Bronchial epithelial cell (primary cell): ENCODE measurements at places on chromosomes 5 and 9.
A peak's percentile ranks its signal among the peaks of the same experiment; 100 is the strongest.

DNA sequence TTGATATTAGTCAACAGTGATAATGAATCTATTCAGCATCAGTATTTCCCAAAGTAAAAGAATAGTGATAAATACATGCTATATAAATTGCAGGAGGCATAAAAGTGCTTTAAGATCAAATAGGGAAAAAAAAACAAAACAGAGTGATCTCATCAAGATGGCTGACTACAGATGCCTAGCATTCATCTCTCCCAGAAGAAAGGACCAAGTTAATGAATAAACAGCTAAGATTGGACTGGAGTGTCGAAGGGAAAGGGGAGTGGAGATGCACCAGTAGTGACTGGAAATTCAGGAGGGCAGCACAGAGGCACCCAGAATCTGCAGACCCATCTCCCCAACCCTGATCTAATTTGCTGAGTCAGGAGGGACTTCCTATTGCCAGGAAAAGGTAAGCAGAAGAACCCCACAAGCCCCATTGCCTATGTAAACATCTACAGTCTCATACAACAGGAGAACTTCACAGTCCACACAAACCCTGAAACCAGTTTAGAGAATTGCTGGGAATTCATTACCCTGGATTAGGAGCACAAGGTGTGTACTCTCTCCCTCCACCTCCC lies 699.4 kb downstream of the PTPRD start:
- no peak for DNase-seq

DNA sequence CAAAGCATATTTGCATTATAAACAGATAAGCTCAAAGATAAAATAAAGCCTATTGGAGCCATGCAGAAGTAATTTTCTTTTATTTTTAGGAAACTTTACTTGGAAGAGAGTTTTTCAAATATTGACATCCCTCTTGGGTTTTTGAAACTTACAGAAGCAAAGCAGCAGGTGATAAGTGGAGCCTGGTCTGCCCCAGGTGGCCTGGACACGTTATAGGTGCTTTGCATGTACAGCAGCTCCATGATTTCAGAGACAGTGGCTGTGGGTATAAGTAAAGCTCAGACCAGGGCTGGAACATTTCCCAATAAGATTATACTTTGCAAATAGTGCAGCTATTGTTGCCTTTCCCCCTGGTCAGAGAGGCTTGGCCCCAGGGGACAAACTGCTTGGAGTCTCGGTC lies 51.5 kb downstream of the CCDC192 start:
- no peak for DNase-seq

- peak; percentile 90 for DNase-seq
These were observed 273.5 kb downstream of the NR2F1-AS1 start for GRCh38 chr5:93307557-93307956.

DNA sequence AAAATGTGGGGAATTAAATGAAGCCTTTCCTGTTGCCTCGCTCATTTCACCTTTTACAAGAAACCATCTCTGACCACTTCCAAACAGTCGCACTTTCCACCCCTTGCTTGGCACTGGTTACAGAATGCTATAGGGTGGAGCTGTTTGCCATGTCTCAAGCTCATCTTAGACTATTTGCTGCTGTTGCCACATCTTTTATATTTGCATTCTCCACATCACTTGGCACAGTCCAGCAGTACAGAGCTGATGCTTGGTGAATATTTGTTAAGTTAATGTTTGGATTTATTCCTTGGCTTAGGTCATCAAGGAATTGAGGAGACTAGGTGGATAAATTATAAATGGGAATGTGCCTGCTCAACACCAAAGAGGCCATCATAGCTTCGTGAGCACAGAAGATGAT lies 53.2 kb downstream of the GNA14 start:
- DNase-seq = no peak

DNA sequence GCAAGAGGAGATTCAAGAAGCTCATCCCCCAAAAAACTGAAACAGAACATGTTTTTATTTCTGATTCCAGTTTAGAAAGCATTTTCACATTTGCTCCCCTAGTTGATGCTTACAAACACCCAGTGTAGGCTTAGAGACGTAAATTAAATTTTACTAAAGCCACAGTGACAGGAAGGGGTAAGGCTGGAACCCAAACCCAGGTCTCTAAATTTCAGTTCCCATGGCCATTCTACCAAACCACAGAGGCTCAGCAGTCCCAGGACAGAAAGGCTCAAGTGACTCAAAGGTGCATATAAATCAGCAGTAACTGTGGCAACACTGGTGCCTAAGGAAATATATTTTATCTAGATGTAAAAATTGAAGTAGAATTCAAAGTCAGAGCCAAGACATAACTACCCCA lies 128.7 kb downstream of the CEP120 start:
- no peak for DNase-seq

DNA sequence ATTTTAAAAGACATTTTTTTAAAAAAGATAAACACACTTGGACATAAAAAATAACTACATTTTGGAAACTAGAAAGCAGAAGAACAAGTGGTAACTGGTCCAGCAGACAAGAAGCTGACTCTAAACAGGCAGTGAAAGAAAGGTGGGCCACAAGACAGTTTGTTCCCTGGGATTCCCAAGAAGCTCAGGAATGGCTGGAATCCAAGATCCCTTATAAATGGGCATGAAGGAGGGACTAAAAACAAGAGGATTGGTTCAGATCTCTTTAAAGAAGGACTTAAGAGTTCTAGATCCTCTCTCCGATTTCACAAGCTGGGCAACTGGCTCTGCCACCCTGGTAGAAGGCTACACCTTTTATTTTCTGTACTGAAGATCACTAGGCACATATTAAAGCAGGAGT lies 102.8 kb downstream of the ARL15 start:
- DNase-seq = no peak

GRCh38 chr5:6814816-6815215 lies 101.6 kb downstream of the TENT4A start:
- no peak for DNase-seq

- DNase-seq = peak; percentile 84
These were observed 7.0 kb downstream of the HSPA9 start for GRCh38 chr5:138568061-138568824.

GRCh38 chr5:68033961-68034571 lies 181.5 kb upstream of the PIK3R1 start:
- DNase-seq = no peak

GRCh38 chr5:161216877-161217276 lies 329.6 kb downstream of the GABRB2 start:
- no peak for DNase-seq

DNA sequence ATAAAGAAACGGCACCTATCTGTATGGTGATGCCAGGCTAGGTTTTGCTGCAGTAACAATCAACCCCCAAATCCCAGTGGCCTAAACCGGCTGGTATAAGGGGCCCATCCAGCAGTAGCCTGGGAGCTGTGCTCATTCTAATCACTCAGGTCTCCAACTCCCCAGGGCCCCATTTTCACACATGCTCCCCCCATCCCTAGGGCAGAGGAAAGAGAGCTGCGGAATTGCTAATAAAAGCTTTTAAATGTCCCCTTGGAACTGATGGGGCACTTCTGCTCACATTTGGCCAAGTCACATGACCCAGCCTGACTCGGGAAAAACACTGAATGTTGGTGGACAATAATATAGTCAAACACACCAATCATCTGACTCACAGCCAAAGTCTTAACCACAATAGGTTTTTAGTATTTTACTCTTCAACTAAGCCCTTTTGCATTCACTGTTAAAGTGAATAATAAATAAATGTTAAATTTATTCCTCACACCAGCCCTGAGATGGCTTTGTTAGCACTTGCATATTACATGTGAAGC lies 1.6 kb downstream of the FBLL1 start:
- DNase-seq = no peak

- peak; percentile 29 for DNase-seq
These were observed 137.4 kb downstream of the PLK2 start for GRCh38 chr5:58322453-58322852.

DNA sequence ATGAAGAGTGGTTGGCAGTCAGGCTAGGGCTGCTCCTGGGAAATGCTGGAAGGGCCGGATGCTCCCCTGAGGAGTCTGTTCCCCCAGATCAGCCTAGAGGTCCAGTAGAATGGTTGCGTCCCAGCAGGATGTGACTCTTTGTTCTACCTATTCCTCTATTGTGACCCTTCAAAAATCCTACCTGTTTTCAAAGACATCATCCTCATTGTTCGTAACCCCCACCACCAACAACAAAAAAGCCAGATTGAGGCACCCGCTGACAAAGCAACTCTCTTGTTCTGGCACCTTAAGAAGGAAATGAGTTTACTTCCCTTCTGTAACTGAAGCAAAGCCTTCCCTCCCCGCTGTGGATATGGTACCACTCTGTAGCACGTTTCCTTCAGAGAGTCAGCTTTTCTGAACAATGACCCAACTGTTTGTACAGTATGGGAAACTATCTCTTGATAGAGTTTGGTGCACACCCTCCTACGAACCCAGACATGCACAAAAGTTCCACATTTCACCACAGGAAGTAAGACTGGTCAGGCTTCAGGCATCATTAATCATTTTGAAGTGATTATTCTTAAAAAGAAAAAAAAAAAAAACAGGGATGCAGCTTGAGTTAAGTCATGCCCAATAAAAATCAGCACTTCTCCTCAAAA lies 207.2 kb downstream of the ENC1 start:
- DNase-seq = peak; percentile 97

GRCh38 chr9:105449081-105449480 lies 1.2 kb downstream of the FSD1L start:
- DNase-seq = peak; percentile 37

DNA sequence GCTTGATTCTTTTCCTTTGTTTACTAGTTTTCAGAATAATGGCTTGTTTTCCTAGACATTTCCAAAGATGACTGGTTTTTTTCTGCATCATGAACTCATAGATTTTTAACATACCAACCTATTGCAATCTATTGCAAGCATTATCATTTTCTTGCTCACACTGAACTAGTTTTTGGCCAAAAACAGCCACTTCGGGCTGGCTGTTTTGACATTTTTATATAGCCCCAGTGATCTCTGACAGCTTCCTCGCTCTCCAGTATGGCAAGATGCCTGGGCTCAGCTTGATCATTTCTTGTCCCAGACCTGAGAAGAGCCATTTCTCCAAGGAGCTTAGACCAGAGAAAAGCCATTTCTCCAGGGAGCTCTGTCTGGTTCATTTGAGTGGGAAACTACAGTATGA lies 94.3 kb upstream of the MAMDC2 start:
- no peak for DNase-seq

DNA sequence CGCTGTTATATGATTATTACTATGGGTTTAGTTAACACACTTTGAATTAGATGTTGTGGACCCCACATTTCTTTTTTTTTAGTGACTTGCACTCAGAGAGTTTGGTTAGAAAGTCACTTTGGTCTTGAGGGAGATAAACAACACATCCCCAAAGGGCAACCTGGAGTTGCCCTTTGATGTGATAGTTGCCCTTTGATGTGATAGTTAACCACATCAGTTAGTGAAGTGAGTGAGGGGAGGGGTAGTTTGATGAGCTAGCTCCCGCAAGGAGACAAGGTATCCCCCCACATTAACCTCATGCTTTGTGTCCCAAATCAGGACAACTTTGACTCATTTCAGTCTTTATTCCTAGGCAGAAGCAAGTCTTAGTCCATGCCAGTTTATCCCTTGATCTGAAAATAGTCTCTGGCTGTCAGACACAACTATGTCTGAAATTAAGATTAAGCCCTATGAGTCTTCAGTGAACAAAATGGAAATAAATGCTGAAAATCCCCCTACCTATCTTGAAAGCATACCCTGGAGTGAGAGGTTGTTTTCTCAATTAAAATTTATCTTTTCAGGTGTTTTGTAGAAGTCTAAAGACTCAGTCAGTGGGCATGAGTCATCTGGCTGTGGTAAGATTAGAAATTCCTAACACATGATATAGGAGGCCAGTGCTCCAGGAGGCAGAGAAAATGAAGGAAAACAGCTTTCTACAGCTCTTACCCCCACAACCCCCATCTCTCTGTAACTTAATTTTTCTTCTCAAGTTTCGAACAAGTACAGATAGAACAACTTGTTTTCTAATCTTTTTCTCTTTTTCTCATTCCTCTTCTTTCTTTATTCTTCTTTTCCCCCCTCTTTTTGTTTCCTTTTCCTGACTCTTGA lies 208.9 kb upstream of the DMRTA1 start:
- peak; percentile 89 for DNase-seq

- DNase-seq = no peak
These were observed 31.2 kb upstream of the LRRC14B start for GRCh38 chr5:160173-160510.

DNA sequence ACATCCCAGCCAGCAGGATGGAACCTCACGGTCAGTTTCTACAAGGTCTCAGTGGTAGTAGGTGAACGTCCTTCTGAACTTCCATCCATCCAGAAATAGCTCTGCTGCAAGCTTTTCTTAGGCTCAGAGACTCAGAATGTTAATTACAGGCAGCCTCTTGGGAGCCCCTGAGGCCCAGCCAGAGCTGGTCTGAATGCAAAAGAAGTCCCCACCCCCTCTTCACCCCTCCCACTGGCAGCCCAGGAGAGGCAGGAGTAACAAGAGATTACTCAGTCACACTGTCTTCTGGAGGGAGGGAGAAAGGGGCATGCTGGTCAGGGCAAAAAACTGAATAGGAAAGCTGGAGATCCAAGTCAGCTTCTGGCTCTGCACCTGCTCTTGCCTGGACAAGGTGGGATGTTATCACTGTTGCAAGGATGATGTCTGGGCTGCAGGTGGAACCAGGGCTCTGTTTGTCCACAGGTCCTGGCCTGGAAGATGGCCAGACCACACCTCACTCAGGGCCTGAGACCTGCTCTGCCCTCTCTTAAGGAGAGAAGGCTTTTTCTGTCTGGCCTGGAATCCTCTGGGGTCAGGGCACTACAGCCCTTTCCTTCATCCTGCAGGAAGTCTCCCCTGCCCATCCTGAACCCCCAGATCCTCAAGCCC lies 9.1 kb downstream of the ENHO start:
- no peak for DNase-seq

DNA sequence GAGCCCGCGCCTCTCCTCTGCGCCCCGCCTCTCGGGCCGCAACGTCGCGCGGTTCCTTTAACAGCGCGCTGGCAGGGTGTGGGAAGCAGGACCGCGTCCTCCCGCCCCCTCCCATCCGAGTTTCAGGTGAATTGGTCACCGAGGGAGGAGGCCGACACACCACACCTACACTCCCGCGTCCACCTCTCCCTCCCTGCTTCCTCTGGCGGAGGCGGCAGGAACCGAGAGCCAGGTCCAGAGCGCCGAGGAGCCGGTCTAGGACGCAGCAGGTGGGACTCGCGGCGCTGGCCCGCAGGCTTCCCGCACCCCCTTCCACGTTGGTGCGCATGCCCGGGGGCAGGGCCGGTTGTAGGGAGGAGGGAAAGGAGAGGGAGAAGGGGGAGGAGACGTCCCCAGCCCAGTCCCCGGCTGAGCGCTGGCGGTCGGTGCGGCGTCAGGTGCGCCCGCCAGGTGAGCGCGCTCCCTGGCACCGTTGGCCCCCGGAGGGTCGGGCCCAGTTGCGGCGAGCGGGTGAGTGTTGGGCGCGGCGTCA lies at the start of gene OCLN:
TSS of gene OCLN (plus strand) at position 400 of the 532 bp plus-strand sequence. CDS start 11,455 bp downstream, outside the sequence.
- DNase-seq = peak; percentile 65

- peak; percentile 92 for DNase-seq
These were observed 4.2 kb downstream of the DHX29 start for GRCh38 chr5:55303238-55303690.

DNA sequence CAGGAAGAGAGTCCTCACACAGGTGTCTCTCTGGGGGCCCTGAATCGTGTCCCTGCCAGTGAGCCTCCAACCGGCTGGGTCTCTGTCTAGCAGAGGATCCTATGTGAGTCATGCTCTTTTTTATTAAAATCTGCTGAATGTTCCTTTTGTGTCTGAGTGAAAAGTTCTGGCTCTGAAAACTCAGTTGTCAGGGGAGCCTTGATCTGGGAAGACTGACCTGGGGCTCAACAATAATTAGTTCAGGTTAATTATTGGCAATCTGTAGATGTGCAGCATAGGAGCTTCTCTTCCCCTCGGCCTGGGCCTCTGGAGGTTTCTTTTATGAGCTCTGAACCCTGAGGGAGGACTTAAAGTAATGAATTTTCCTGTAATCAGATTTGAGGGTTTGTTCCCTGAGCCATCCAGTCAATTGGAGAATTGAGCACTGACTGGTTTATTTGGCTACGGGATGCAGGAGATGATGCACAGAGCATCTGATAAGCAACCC lies 45.2 kb downstream of the ALG2 start:
- DNase-seq = no peak
